ENCODE measurements at places on chromosomes 1 and 21.

- peak; percentile 23 for DNase-seq
These were observed 850 bp downstream of the SESN2 start for GRCh38 chr1:28259934-28260802.

GRCh38 chr1:248670003-248670402, 14.7 kb upstream of the OR2T27 start:
- DNase-seq, result no peak

DNA sequence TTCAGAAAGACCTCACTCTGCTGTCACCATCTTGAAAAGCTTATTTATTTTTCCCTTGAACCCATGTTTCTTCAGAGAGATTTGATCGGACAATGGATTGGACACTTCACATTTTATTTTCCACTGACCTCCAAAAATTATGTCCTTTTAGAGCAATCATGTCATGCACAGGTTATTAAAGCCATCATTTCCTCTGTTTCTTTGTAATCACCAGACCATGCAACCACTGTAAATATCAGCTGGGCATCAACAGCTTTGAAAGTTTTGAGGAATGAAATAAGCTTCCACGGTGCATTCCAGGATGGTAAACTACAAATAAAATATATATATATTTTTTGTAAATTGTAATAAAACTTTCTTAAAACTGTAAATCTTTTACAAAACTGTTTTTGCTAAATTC, 144.1 kb upstream of the ADAMTS5 start:
- no peak for DNase-seq

DNA sequence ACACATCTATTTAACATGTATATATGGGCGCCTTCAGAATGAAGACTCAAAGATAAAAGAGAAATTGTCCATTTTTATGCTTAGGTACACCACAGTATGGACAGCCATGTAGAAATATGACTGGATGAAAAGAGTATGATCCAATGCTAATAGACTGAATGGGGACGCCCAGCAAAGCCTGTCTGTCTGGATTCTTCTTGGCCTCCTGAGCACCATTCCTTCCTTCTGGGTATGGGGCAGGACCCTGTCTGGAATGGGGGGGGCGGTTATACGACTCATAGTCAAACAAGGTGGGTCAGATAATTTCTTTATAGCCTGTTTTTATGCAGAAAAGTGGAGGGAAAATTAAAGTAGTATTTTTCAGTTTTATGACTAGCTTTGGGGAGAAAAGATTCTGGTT, 81.2 kb upstream of the ABCD3 start:
- no peak for DNase-seq

DNA sequence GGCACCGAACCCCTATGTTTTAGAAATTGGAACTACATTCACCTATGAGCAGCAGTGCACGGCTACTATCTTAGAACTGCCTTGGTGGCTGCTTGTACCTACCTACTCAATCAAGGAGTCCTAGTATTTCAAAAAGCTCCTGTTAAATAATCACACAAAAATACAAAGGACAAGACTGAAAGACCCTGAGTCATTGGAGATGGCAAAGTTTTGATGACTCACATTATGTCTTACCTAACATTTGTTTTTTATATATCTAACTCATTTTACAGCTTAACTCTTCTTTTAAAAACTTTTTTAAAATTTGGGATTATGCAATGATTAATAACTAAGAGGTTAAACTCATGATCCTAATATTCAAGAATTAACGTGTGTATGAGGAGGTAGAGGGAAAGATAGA, 1206.0 kb upstream of the TMPRSS15 start:
- DNase-seq, result no peak

DNA sequence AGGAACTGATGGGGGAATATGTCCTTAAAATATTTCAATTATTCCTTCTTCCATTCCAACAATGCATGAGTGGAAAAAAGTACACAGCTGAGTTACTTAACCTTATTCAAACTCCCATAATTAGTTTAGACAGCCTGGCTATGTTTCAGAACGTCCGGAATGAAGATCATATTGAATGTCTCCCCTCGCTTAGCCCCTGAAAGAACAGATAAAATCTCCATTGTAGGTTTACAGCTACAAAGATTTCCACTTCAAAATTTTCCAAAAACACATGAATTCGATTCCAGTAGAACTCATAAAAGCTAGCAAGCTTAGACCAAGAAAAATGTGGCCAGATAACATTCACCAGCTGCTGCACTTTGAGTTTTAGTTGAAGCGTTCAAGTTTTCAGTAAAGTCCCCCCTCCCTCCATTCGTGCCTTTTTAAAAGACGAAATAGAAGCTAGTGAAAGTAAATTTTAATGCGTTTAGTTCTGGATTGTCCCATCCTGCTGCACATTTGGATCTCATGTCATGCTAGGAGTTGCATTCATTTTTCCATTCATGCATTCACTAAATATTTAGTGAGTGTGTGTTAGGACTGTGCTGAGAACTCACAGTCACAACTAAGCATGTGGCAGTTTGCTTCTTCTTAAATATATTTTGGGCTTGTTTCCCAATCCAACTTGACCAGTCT, 29.4 kb upstream of the SSX2IP start:
- DNase-seq, result no peak

- DNase-seq, result peak; percentile 59
These were observed 1.1 kb upstream of the PRXL2B start for GRCh38 chr1:2585318-2586092.

- no peak for DNase-seq
These were observed 60.8 kb downstream of the FASLG start for GRCh38 chr1:172719694-172720138.

DNA sequence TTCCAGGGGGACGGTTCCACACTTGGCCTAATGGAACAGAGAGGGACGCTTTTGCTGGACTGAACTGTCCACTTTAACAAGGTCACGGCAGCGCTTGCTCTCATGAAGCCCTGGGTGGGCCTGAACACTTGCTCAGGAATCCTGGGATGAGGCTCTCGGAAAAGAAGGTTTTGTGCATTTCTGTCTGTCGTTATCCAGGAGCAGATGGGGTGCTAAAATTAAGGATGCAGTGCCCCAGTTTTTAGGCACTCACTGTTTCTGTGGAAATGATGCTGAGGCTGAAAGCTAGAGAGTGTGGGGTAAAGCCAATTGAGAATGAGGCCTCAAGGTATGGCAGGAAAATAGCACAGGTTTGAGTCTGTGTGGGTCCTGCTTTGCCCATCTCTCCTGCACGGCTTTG, 111.0 kb downstream of the DAB1 start:
- no peak for DNase-seq

Data from T-helper 9 cell (primary cell).